ENCODE measurements at places on chromosomes 3 and 15.

DNA sequence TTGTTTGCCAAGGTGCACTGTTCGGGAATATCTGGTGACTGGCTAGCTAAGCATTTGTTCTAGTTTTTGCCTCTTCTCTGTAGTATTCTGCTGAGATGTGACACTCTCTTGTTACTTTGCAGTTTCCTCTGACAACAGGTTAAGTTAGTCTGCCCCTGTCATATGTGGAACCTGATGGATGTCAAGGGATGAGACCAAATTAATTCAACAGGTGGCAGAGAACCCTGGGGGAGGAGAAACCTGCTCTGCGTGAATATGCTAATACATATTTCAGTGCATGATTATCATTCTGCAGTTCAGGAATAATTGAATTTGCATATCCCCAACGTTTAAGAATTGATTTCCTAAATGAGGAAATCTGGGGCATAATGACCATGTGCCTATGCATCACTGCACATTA lies 777.3 kb downstream of the PDCD6IP start:
- DNase-seq, result no peak

DNA sequence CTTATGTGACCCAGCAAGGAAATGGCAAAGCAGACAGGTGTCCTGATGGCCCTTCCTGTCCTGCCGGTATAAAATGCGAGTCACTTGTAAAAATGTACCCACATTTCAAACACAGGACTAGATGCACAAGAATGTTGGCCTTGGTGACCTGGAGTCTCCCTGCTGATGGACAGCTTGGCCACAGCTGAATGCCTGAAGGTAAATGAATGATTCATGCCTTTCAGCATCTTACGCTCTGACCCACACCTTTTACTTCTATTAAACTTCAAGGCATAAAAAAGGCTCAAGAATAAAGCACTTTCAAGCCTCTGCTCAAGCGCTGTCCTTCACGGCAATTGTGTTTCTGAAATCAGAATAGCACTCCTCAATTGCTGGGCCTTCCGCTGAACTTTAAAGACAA lies 228.0 kb upstream of the SLCO3A1 start:
- no peak for DNase-seq

DNA sequence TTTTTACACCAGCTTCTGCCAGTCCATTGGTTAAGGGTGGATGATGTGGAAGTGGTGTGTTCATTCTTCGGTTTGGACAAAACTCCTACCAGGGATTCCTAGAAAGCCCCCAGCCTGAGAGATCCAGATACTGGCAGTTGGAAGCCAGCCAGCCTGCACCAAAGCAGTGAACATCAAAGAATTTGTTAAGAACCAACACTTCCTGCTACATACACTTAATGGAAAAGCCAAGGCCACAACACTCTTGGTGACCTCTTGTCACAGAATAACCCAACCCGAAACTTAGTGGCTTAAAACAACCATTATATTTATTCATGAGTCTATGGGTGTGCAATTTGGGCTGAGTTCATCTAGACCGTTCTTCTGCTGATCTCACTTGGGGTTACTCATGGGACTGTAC lies 42.9 kb upstream of the ADAMTS9 start:
- no peak for DNase-seq

DNA sequence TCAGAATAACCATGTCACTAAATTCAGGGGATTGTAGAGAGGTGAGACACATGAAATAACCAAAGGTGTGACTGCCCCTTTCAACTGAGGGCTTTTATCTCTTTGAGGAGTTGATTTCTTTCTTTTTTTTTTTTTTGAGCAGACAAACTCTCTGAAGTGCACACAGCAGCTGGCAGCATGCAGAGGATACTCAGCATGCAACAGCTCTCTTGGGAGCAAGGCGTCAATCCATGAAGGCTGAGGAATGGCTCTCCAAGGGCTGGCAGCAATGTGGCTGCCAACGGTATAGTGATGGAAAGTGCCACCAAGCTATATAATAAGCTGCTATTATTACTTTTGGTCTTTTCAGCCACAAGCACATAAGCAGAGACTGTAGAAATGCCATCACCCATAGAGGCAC lies 226.7 kb upstream of the FEZF2 start:
- no peak for DNase-seq

- DNase-seq, result no peak
These were observed 365.2 kb upstream of the DPH6 start for GRCh38 chr15:35911052-35911777.

- DNase-seq, result no peak
These were observed 221.8 kb upstream of the SUCLG2 start for GRCh38 chr3:67876261-67876660.

DNA sequence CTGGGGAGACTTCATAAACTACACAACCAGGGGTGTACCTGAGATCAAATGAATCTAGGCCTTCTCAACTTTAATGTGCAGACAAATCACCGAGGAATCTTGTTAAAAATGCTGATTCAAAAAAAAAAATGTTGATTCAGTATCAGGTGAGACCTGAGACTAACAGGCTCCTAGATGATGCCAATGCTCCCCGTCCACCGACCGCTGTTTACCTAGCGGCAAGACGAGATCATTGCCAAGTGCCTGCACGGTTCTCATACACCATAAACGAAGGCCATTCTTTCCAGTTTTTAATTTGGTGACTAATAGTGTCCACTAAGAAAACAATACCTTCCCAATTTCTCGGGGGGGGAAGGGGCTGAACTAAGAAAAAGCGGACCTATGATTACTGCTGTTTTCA lies 2.5 kb upstream of the FSIP1 start:
- no peak for DNase-seq

DNA sequence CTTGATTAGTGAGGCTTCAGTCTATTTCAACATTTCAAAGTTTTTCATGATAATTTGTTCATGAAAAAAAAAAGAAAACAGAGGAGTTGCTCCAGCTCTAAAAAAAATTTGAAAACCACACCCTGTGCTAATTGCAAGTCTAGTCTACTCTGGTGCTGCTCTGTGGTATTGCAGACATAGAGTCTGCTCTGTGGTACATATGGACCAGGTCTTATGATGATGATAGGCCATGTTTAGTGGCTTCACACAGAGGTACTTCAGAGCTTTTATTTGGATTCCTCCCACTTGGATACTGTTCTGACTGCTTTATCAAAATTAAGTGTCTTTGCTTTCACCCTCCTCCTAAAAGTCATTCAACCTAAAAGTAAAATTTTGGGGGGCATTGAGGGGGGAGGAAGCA lies 160.8 kb downstream of the ALCAM start:
- DNase-seq, result no peak

- no peak for DNase-seq
These were observed 17.9 kb upstream of the ANKRD28 start for GRCh38 chr3:15815696-15816095.

DNA sequence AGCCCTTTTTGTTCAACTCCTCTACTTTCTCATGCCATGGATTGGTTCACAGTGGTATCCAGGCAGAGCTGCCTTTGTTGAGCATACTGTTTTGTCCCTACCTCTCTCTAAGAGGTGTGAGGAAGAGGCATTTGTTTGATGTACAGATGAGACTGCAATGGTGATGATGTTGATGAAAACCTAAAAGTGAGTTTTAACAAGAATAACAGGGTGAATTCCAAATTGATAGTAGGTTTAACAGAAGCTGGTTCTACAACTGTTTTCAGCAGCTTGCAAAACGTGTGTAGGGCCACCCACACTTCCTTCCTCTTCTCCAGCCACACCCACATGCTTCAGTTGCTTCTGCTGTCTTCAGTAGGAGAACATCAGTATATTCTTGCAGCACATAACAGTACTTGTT lies 10.2 kb downstream of the SNRK start:
- DNase-seq, result peak; percentile 45

All from KG1 (cell line).